ENCODE measurements at places on chromosomes 4 and X.

DNA sequence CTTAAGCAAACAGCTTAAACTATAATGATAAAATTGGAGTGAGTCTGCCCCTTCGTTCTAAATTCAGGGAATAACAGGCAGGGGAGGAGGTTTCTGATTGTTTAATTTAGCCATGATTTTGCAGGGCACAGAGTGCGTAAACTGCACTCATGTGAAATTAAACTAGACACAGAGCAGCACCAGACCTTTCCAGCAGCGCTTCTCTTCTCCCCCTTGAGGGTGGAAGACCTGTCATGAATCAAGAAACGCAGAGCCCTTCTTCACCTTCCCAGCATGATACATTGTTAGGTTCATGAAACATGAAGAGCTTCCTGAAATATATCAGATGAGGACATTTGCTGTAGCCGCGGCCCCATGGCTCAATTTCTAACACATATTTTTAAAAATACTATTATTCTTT, 63.1 kb downstream of the FAM114A1 start:
- no peak for DNase-seq

- DNase-seq, result no peak
Observed at GRCh38 chr4:11635342-11635741, 206.6 kb upstream of the HS3ST1 start.

GRCh38 chr4:112953262-112953661, 96.2 kb upstream of the ANK2 start:
- DNase-seq, result no peak

DNA sequence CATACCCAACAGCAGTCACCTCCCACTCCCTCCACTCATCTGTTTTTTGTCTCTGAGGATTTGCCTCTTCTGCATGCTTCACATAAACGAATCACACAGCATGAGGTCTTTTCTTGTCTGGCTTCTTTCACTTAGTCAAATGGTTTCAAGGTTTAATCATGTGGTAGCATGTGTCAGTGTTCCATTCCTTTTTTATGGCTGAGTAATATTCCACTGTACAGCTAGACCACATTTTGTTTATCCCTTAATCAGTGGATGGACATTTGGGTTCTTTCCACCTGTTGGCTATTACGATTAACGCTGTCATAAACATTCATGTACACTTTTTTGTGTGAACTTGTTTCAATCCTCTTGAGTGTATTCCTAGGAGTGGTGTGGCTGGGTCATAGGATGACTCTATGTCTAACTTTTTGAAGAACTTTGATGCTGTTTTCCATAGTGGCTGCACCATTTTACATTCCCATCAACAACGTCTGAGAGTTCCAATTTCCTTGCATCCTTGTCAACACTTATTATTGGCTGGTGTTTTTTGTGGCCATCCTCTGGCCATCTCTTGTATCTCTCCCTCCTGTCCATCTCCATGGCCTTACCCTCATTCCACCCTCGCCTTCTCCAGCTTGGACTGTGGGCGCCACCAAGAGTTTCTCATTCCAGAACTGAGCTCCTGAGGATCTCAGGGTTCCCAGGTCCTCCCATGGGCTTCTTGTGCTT, 12.4 kb upstream of the NSG1 start:
- no peak for DNase-seq

GRCh38 chr4:161285461-161285860, 878.3 kb downstream of the FSTL5 start:
- DNase-seq, result no peak

- DNase-seq, result no peak
Observed at GRCh38 chr4:65656008-65656407, 14.3 kb downstream of the EPHA5 start.

GRCh38 chr4:30600246-30601017, 119.7 kb upstream of the PCDH7 start:
- no peak for DNase-seq

- peak; percentile 57 for DNase-seq
Observed at GRCh38 chr4:139331185-139331584, 28.9 kb upstream of the NDUFC1 start.

DNA sequence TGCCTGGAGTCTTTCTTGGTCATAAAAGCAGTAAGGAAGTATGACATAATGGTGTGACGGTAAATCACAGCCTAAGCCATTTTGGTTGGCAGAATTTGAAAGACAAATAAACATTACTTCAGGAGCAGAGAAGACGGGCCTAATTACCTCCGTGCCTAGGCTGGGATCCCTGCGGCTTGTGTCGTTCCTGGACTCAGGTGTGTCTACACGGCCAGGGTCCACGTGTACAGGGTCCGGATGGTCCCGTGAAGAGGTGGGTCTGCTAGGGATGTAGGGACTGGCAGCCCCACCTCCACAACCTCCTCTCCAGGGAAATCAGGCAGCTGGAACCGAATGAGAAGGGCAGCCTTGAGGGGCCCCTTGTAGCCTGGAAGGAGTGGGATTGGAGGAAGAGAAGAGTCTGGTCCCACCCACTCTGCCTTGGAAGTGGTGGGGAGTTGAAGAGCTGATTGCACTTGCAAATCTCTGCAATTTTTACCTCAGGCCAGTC, 55.4 kb upstream of the PLAC1 start:
- no peak for DNase-seq

DNA sequence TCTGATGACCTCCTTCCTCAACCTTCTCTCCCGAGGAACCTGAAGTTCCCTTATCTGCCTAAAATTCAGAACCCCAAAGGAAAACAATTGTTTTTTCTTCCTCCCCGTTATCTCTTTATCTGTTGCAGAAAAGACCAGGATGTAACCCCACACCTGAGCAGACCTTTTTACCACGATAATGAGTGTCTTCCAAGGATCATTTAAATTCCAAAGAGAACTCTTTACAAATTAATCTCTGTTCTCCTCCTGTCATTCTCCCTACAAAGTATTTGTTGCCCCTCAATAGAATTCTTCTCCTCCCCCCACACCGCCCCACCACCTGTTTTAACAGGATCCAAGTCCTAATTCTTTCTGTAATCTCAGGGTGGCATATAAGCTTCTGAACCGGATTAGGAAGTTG, 78.5 kb upstream of the NLGN4X start:
- no peak for DNase-seq

DNA sequence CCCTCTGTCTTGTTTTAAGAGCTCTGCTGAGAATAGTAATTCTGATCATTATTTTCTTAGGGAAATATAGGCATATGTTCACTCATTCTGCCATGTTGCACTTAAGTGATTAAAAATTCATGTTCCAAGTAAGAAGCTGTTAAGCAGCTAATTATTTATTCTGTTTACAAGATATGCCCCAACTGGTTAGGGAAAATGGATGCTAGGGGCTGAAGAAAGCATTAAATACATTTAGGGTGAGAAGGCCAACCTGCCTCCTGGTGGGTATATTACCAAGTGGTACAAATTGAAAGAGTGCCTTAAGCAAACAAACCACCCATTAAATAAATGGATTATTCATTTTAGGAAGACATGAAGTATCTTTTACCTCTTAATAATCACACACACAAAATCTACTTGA, 392.6 kb upstream of the EPHA5 start:
- no peak for DNase-seq

- DNase-seq, result no peak
Observed at GRCh38 chr4:54882616-54883015, 224.9 kb downstream of the KIT start.

DNA sequence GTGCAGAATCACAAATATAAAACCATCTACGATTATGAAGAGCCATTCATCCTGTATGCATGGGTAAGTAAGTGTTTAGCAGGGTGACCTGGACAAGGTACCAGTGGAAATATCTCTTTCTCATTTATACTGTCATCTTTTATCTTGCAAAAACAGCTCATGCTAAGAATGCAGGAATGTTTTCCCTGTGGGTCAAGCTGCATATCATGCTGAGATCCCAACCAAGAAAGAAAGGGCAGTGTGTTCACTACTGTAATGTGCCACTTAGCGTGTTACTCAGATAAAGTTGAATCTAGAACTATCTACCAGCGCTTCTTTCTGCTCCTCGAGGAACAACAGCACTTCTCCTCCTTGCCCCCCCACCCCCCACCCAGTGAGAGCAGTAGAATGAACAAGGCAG, 212.7 kb upstream of the TBL1X start:
- DNase-seq, result no peak

DNA sequence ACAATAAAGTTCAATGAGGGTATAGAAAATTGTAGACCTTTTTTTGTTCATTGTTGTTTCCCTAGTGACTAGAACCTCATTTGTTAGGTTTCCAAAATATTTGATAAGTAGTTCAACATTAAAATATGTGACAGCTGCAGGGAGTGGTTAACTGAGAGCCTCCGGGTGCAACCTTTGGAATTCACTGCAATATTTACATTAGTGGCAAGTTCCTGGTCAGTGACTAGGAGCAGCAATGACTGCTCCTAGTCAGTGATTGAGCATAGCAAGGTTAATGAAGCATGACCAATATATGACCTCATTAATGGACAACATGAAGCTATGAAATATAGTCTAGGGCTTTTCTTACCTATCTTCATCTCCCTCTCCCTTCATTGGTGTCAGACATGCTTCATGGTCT, 65.8 kb upstream of the FAM47A start:
- DNase-seq, result no peak

- DNase-seq, result no peak
Observed at GRCh38 chrX:46863072-46863471, 26.2 kb downstream of the RP2 start.

DNA sequence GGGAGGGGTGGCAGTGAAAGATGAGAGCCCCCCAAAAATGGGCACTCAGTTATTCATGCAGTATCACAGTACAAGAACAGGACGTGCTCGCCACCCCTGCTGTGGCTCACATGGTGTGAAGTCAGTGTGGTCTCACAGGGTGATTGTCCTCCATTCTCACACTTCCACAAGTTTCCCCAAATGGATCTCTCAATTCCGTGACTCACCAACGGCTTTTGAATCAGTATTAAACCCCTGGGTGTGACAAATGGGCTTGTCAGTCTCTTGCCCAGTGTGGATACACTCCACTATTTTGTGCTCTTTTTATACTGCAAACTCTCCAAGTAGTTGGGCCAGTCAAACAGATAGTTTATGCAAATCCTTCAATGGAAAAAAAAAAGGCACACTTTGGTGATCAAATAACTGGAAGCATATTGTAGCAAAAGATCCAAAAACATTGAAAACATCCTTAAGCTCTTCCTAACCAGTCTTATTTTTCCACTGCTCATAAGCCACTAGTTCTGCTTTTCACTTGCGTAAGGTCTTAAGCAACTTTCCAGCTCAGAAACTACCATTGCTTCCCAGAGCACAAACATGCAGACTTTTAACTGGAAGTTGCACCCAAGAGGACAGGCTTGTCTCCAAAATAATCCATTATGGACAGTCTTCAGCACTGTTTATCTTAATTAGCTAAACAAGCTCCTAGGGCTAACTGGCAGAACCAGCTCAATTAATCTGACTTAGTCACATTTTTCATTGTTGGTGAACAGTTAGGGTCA, 365.7 kb downstream of the PPP3CA start:
- peak; percentile 83 for DNase-seq

- DNase-seq, result peak; percentile 32
Observed at GRCh38 chr4:141853091-141853764, 216.8 kb downstream of the IL15 start.

DNA sequence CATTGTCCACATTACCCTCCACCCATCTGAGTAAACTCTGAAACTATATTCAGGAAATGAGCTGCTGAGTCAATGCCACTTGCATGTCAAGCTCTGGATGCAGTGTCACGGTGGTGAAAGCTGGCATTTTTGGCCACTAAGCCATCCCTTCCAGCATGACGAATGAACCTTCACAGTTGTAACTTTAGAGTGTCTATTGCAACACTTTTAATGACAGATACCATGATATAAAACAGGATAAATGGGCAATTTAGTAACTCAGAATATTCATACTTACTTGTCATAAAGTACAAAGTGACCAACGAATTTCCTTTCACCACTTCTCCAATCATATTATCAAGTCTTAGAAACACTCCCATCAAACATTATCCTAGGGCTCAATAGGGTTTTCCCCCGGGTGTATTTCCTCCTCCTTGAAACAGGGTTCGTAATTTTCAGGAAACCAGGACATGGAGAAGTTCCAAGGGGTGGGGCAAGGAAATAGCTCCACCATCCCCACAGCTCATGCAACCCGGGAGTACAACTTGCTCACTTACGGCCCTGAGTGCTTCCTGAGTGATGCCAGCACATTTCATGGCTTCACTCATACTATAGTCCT, 73.1 kb downstream of the MTHFD2L start:
- DNase-seq, result peak; percentile 84

- no peak for DNase-seq
Observed at GRCh38 chrX:9532349-9532748, 67.5 kb downstream of the TBL1X start.

DNA sequence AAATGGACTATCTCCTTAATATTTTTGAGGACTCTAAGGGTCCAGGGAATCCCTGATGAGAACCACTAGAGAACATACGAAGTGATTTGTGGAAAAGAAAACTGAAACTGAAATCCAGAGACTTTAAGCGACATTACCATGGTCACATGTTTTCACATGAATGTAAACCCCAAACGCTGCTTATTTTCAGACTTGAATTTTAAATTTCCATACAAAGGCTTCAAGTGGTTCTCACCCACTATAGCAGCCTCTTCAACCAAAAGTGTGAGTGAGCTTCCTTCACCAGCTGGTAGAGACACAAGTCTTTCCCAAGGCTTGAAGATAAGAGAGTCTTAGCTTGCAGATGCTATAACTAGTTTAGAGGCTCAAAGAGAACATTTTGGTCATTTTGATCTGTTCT, 232.7 kb downstream of the MGST2 start:
- no peak for DNase-seq

GRCh38 chrX:136055651-136056221, 70.5 kb downstream of the SLC9A6 start:
- peak; percentile 95 for DNase-seq

DNA sequence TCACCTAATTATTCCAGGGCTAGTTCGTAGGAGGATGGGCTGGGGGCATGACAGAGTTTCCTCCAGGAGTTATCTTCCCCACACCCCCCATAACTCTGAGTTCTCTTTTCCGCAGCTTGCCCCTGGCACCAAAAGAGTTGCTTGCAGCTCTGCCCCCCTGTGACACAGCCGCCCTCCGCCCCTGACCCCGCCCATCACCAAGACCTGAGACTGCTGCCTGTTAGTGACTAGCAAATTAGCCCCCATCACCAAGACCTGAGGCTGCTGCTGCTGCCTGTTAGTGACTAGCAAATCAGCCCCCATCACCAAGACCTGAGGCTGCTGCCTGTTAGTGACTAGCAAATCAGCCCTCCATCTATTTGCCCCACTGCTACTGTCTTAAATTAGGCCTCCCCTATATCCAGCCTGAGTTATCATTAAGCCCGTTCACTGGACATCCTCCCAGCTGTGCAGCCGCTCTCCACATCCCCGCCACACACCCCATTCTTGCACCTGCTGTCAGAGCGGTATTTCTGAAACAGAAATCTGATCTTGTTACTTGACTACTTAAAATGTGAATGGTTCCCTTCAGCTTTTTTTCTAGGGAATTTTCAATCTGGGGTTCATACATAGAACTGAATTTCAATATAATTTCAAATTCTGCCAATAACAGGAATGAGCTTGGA, 1.5 kb upstream of the PAPSS1 start:
- no peak for DNase-seq

- DNase-seq, result no peak
Observed at GRCh38 chr4:182000077-182000476, 243.1 kb upstream of the TENM3 start.

DNA sequence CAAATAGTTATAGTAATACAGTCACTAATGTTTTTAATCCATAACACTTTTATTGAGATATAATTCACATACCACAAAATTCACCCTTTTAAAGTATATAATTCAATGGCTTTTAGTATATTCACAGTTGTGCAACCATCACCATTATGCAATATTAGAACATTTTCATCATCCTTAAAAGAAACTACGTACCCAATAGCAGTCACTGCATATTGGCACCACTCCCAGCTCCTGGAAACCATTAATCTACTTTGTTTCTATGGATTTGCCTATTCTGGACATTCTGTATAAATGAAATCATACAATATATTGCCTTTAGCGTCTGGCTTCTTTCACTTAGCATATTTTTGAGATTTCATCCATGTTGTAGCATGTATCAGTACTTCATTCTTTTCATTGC, 99.3 kb downstream of the AMMECR1 start:
- DNase-seq, result peak; percentile 25

All from AG10803 (cell line).